Naive thymus-derived CD8-positive, alpha-beta T cell (primary cell): ENCODE measurements at places on chromosomes 2 and 18. TPM values are rescaled to one million over a fixed set of nuclear protein-coding genes. Genes with fewer than 3 reads are reported as not detected.

ZSWIM2 gene
- total RNA-seq, result not detected

SCN7A gene
- total RNA-seq, result not detected

GCG gene
- not detected for total RNA-seq

GPR35 gene
- 9.8 TPM for total RNA-seq

KCNE4 gene
- not detected for total RNA-seq

STON1 gene
- 3.5 TPM for total RNA-seq

PASK gene
- 574 TPM for total RNA-seq

SERPINB3 gene
- total RNA-seq, result not detected

CNDP1 gene
- not detected for total RNA-seq

FABP1 gene
- not detected for total RNA-seq

ERCC3 gene
- 65.8 TPM for total RNA-seq

SKOR2 gene
- not detected for total RNA-seq

MEP1B gene
- total RNA-seq, result not detected

REV1 gene
- total RNA-seq, result 75.4 TPM

RBMS1 gene
- total RNA-seq, result 106 TPM

AGPS gene
- total RNA-seq, result 25.6 TPM

TUBB8B gene
- not detected for total RNA-seq

CHRNG gene
- total RNA-seq, result not detected

CDH20 gene
- total RNA-seq, result 0.21 TPM

TCF4 gene
- 7.9 TPM for total RNA-seq

EMILIN2 gene
- 5.1 TPM for total RNA-seq

CDH19 gene
- not detected for total RNA-seq

TTN gene
- total RNA-seq, result 28.1 TPM

VIT gene
- not detected for total RNA-seq

TNFRSF11A gene
- 0.36 TPM for total RNA-seq

POTEJ gene
- total RNA-seq, result not detected

CCDC150 gene
- total RNA-seq, result 0.49 TPM
